ENCODE measurements at places on chromosomes 6 and 20.

GRCh38 chr6:31112478-31112877 lies at the start of gene C6orf15:
Gene C6orf15, minus strand, starts transcription at chr6:31112575. Its CDS starts 20 bp downstream, at chr6:31112555.
- no peak for DNase-seq

DNA sequence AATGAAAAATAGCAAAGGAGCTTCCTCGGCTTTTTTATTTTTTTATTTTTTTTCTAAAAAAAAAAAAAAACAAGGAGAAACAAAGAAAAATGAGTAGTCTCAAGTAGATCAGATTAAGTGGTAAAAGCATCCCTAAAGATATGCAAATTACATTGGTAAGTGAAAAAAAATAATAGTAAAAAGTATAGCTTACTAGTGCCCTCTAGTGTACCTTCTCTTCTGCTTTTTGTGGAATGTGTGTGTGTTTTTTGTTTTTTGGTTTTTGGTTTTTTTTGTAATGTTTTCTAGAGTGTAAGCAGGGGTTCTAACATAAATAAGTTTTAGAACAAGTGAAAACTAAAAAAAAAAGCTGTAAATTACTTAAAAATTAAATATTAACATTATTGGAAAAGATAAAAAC lies 1062.0 kb downstream of the HACE1 start:
- no peak for DNase-seq

GRCh38 chr6:55108134-55109130 lies 65.9 kb upstream of the HCRTR2 start:
- peak; percentile 9 for DNase-seq

DNA sequence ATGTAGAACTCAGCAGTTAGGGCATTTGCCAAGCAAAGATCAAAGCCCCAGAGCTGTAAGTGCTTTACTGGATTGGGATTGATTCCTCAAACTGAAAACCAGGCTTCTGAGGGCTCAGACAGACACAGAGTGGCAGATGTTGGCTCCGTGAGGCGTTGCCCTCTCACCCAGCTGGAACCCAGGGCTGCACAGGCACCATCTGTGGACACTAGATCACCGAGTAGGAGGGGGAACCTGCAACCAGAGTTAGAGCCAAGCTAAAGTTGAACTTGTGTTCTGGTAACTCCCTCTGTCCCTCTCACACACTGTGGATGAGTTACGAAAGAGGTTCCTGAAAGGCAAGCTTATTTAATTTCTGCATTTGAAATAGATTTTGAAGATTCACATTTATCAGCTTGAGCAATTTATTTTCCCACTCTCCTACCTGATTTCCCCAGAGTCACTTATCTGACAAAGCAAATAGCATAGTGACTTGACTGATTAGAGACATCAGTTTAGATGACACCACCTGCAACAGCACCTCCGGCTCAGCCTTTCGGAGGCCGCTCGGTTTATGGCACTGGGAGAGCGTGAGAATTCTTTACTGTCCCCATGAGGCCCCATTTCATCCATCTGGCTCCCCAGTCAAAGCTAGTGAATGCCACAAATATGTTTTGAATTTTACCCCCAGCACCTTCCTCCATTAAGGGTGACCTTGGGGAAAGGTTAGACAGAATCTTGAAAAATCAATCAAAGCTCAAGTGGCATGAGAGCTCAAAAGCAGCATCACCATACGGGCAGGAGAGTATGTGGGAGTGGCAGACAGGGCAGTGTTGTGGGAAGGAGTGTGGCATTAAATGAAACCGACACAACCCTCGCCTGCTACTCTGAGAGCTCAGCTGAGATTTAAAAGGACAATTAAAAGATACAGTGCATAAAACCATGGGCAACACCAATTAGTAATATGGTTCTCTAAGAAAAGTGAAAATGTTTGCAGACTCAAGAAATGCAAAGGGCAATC lies 48.5 kb downstream of the RPF2 start:
- DNase-seq = no peak

GRCh38 chr6:33576668-33577067 lies 3.4 kb downstream of the BAK1 start:
- no peak for DNase-seq

DNA sequence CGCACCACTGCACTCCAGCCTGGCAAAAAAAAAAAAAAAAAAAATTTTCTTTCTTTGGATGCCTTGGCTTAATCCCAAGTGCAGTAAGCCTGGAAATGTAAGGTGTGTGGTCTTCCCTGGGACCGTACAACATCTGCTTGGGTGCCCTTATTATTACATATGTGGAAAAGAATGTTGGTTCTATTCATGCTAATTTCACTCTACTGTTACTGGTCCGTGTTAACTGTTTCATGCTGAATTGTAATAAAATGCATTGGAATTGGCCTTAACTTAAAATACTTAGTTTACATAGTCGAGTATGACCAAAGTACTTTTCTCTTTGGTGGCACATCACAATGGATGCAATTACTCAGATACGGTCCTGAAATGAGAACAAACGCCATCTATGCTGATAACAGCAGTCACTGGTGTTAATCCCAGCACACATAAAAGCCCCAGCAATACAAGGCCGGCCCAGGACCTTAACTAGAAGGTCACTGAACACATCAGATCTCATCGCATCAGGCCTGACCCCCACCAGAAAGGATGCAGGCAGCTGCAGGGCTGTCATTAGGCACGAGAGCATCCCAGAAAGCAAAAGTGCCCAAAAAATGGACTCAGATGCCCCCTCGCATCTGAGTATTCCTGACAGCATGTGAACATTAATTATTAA lies 1.2 kb downstream of the SERPINB6 start:
- no peak for DNase-seq

DNA sequence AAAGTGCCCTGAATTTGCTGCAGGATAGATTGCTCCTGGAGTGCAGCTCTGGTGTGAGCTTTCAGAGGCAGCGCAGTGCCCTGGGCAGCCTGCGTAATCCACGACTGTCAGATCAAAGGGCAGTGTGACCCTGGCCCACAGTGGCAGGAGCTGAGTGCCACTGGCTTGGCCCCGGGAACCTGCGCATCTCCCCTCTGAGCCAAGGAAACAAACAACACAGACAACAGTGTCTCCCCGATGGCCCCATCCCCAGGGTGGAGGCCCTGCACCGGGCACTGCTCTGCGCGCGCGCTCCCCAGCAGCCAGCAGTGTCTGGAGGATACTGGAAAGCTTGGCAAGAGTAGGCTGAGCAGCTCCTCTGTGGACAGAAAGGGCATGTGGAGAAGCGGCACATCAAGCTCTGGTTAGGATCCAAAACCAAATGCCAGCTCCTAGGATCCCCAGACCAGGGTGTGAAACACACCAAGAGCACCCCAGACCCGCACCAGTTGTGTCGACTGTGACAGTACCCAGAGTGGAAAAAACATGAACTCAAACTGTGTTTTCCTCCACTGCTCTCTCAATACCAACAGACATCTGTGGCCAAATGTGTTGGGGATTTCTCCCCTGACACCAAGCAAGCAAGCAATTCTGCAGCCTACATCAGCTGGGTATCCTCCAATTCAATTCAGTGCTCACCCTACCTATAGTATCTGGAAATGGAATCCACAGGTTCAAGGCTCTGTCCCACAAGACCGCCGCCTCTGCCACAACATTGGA lies 26.7 kb downstream of the RBCK1 start:
- no peak for DNase-seq

- no peak for DNase-seq
Observed at GRCh38 chr20:25496968-25497401, 88.3 kb downstream of the NINL start.

DNA sequence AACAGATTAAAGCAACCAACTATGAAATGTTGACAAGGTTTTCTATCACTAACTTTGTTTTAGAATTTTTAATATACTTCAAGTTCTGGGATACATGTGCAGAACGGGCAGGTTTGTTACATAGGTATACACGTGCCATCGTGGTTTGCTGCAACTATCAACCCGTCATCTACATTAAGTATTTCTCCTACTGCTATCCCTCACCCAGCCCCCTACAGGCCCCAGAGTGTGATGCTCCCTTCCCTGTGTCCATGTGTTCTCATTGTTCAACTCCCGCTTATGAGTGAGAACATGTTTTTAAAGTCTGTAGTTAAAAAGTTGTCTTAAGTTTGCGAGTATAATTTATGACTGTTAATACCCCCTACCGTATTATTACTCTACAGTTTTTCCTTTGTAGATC lies 844.3 kb upstream of the MANEA start:
- DNase-seq = no peak

GRCh38 chr20:19193349-19193748 lies 19.1 kb upstream of the SLC24A3 start:
- no peak for DNase-seq

DNA sequence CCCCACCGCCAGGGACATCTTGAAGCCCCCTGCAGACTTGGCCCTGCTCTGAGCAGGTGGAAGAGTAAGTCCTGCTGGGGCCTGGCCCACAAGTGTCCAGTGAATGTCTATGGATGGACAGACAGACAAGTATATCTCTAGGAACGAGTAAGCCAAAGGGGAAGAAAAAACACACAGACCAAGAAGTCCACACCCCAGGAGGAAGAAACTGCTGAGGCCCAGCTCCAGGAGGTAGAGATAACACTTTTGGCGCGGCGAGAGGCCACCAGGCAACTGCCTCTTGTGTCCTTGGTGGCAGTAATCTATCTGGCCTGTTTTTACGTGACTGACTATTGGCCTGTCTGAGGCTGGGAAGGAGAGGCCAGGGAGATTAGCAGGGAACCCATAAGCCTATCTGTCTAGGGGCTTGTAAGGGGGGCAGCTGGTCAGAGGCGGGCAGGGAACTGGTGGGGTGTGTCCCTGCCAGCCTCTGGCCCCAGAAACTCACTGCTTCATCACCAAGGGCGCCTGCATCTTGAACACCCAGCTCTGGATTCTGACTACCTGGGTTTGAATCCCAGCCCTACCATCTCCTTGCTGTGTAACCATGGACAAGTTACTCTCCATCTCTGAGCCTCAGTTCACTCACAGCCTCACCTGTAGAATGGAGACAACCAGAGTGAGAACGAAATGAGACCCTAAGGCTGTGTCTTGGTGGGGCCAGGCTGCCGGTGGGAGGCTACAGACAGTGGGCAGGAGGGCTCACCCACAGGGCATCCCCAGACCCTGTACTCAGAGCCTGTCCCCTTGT lies 31.3 kb downstream of the C20orf203 start:
- DNase-seq = no peak

- peak; percentile 76 for DNase-seq
Observed at GRCh38 chr20:49384437-49385434, 97.7 kb downstream of the KCNB1 start.

DNA sequence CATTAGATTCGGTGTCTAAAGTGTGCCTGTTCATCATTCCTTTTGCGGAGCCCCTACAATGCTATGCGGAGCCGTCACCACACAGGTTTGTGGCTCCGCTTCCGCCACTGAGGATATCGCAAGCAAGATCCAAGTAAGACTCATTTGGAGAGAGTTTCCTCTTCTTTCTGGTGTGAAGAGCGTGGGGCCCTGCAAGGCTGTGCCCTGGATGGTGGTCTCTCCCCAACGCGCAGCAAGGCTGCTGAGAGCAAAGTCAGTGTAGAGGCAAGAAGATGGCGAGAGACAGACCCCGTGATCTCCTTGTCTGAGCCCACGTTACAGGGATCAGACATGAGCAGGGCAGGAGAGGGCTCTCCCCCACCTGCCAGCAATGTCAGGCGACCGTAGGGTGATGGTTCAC lies 96.3 kb upstream of the AFDN start:
- no peak for DNase-seq

GRCh38 chr6:37347670-37348111 lies 6.1 kb upstream of the RNF8 start:
- DNase-seq = no peak

GRCh38 chr20:51076786-51077685 lies 54.1 kb upstream of the KCNG1 start:
- DNase-seq = no peak

- DNase-seq = no peak
Observed at GRCh38 chr6:81978230-81978629, 225.7 kb upstream of the TENT5A start.

All from iPS DF 6.9 (cell line).